NCI-H2081 treated with DMSO at 0.1 percent for 48 hours (cell line): ENCODE measurements at places on chromosomes 1 and 21.

GRCh38 chr1:95409276-95409675 is 175.3 kb downstream of the RWDD3 start:
- no peak for DNase-seq

GRCh38 chr1:12574757-12575139 is 43.3 kb downstream of the DHRS3 start:
- DNase-seq = no peak

DNA sequence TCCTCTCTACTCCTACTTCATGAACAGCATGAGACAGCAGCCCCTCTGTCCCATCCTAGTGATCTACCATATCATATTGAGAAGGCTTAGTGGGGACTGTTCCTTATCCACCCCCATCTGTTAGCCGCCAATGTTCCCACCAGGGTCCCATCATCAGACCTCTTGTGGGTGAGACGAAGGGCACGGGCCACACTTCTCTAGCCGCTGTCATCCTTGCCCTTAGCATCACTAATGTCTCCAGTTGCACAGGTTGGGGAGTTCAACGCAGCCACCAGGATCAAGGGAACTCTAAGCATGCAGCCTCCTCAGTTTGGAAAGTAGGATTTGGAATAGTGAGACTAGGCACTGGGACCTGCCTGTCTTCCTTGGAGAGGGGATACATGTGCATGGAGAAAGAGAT is 20.1 kb downstream of the INKA2 start:
- DNase-seq = no peak

DNA sequence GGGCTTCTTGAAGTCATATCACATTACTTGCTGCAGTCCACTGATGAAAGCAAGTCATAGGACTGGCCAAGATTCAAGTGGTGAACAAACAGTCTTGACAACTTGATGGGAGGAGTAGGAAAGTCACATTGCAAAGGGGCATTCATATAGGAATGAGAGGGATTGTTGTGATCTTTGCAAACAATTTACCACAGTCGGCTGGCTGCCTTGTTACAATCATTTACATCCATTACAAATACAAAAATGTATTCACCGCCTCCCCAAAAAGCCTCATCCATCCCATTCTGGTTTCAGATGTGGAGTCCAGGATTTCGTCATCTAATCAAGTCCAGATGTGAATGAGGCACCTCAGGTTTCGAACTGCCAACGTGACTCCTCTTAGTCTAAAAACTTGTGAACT is 26.8 kb downstream of the GORAB start:
- DNase-seq = no peak

DNA sequence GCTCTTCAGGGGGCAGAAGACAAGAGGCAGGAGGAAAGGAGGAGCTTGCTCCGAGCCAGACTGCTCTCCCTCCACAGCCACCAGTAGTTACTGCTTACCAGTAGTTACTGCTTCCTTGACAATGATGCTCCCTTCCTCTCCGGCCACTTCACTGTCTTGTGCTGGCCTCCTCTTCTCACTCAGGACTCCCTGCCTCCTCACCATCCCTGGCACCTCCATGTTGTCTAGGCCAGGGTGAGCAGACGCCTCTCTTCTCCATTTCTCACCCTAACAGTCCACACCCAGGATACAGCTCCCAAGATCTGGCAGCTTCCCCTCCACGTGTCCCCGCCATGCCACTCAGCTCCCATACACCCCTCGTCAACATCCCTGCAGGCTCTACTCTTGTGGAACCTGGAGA is 82.4 kb upstream of the TLR5 start:
- DNase-seq = no peak

GRCh38 chr1:8020032-8020431 is 6.1 kb downstream of the ERRFI1 start:
- no peak for DNase-seq

DNA sequence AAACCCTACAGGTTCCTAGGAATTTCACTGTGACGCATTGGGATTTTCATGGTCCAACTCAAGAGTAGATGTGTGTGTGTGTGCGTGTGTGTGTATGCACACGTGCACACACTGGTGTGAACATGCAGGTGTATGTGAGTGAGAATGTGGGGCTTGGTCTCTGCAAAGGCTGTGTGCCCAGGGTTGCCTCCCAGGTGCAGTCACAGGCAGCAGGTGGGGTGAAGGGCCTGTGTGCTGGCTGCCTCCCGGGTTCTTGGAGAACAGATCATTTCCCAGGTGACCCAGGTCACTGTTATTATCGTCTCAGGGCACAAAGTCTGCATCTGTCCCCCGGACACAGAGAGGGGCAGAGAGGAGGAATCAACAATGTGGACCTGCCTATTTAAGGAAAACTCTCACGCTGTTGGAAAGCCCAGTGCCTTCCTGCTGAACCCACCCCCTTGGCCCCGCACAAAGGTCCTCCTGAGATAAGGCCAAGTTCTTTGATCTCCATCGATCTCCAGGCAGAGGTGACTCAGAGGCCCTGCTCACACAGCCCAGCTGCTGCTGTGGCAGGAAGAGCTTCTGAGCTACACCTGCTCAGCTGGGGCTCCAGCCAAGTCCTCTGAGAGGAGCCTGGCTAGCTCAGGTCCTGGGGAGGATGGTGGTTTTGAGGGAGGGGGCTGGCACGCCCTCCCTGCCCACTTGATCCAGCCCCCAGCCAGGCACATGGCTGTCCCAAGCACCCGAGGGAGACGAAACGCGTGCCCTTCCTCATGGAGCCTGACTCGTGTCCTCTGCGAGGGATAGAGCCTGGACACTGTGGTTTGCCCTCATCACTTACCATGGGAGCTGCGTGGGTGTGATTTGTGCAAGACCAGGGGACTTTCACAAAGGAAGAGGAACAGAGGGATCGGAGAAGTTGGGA is 134.0 kb upstream of the ARHGEF16 start:
- DNase-seq = no peak

DNA sequence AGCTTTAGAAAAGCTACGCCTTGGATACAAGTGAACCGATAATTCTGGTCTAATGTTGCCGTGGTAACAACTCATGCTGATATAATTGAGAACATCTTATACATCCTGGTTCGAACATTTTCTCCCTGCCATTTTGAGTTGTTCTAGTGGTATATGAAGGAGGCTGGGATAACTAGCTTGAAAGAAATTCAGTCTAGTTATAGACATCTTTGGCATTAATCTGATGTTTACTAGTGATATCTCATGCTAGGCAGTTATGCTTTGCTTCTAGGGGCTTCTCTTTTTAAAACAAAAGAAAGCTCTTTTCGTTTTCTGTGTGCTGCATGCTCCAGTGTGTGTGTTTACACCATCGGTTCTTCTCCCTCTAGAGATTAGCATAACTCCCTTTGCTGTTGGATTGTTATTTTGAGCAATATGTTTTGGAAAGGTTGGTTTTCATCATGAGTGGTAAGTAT is 20.5 kb downstream of the PRKACB start:
- peak; percentile 71 for DNase-seq

GRCh38 chr1:46004492-46004891 is 127.9 kb downstream of the PIK3R3 start:
- DNase-seq = no peak

- DNase-seq = peak; percentile 42
Observed at GRCh38 chr1:205488074-205488723, 16.3 kb upstream of the CDK18 start.

GRCh38 chr1:156857532-156857931 is 1.4 kb downstream of the INSRR start:
- DNase-seq = no peak

GRCh38 chr1:225612287-225612686 is 40.6 kb downstream of the ENAH start:
- DNase-seq = no peak

GRCh38 chr1:227805606-227806197 is 9.8 kb upstream of the PRSS38 start:
- DNase-seq = no peak

DNA sequence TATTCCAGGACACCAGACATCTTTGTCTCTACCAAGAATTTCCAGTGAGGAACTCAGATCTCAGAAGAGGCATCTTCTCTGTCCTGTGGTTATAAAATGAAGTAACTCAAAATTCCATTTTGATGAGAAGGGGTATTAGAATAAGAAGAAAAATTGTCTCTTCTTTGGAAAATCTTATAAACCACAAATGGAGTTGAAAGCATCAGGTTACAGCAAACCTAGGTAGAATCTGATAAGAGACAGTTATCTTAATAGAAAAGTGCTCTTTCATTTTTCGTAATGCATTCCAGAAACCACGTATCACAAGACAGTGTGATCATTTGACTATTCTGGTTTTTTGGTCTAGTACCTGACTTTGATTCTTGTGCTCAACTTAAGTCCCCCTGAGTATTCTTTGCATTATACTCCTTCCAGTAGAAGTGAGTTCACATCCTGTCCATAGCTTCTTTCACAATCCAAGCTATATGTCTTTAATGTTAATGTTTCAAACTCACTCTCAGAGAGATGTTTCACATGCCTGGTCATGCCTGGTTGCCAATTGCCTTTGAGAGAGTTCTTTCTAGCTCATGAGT is 120.9 kb upstream of the PRDX6 start:
- no peak for DNase-seq

DNA sequence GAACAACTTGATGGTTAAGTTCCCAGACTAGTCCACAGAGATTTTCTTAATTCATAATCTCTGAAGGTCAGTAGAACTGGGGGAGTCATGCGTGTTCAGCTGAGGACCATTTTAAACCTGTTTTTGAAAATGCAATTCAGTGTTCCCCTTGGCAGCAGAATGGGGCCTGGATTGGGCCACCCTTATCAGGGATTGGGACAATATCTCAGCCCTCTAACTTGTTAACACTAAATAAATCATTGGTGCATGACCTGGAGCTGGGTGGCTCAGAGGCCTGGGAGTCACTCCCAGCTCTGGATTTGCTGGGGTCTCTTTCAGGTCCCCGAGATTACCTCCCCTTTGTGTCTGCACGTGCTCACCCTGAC is 55.3 kb downstream of the MRPS6 start:
- no peak for DNase-seq

- DNase-seq = no peak
Observed at GRCh38 chr1:184292101-184292500, 94.7 kb upstream of the C1orf21 start.

DNA sequence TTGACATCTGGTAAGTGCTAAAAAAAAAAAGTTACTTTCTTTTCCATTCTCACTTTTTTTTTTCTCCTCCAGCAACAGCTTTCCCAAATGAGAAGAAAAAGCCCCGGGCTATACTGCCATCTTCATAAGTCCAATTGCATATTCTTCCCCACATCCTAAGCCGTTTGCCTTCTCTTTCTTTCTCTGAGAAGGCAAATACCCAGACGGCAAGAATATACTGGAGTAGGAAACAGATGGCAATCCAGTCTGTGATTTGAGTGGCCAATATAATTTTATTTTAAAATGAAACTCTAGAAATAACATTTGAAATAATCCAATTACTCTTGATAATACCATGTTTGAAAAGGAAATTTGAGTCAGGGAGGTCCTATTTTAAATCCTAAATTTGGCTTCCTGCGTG is 44.6 kb upstream of the GREM2 start:
- DNase-seq = no peak

GRCh38 chr1:193979219-193979618 is 792.8 kb upstream of the B3GALT2 start:
- DNase-seq = no peak

DNA sequence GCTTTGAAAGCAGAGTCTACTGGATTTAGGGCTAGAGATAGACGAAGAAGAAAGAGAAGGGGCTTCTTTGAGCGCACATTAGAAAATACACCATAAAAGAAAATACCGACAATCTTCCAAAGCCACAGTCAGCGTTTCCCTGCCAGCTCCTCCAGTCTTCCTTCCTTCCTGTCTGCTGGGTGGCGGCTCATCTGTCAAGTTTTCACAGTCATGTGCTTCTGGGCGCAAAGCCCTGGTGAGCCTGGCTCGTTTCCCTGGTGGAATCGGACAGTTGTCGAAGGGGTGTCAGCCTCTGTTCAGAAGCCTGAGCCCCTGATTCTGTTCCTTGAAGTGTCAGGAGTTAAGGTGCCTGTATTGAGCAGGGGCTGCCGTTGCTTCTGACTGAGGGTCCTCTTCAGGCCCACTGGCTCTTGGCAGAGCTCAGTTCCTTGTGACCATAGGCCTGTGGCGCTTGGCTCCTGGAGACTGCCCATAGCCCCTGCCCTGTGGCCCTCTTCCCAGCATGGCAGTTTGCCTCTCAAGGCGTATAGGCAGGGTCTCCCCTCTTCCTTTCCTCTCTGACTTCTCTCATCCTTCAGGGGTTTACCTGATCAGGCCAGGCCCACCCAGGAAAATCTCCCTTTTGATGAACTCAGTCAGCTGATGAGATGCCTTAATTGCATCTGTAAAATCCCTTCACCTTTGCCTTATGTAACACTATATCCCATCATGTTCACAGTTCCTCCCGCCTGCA is 58.6 kb downstream of the ADARB1 start:
- no peak for DNase-seq

DNA sequence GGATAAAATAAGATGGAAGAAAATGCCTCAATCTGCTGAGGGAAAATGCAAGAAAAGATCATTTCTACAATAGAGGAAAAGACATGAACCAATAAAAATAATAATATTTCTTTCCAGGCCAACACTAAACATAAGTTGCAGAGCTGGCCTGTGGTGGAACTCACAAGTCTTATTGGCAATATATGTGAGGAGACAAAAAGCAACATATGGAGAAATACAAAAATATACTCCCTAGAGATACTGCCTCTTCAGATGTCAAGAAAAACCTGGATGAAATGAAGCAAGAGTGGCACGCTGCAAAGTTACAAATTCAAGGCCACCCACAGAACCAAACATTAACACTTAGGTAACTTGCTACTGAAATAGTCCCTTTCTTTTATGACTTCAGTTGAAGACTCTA is 264.9 kb upstream of the FMN2 start:
- DNase-seq = no peak

DNA sequence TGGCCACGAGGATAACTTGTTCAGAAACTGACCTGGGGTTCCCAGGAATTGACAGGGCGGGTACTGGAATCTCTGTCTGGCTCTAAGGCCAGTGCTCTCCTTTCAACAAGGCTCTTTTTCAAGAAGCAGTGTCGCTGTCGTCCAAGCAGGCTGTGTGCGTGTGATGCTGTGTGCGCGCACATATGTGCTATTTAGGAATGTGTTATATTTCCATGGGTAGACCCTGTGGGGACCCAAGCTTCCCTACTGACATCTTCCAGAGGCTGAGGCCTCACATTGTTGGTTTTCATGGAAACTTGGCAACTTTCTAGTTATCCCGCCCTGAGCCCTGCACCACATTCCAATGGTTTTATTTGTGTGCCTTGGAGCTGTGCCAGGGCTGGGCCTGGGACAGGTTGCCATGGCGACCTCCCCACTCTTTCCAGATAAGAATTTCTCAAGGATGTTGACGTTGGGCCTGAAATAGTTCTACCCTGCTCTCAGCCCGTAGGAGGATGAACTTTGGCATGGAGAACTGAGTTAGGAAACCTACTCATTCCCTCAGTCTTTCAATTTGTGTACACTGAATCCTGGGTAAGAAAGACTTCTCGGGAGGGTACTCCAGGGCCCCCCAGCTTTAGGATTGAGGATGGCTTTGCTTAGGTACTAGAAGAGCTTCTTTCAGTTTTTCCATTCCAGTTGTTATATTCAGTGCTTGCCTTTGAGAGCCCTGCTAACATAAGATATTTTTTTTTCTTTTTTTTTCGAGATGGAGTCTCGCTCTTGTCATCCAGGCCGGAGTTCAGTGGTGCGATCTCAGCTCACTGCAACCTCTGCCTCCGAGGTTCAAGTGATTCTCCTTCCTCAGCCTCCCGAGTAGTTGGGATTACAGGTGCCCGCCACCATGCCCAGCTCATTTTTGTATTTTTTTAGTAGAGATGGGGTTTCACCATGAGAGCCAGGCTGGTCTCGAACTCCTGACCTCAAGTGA is 38.8 kb upstream of the SRSF10 start:
- DNase-seq = no peak

- DNase-seq = no peak
Observed at GRCh38 chr1:207962716-207963426, 51.9 kb upstream of the CD34 start.
